ENCODE measurements at places on chromosomes 3 and 15.

- DNase-seq, result no peak
Measured at GRCh38 chr3:23889386-23889785, 27.4 kb downstream of the NKIRAS1 start.

GRCh38 chr3:139935866-139936817 is 1.2 kb downstream of the CLSTN2 start:
- DNase-seq, result no peak

- no peak for DNase-seq
Measured at GRCh38 chr15:48175126-48175525, 3.0 kb downstream of the MYEF2 start.

- no peak for DNase-seq
Measured at GRCh38 chr3:186788482-186789370, 5.3 kb downstream of the EIF4A2 start.

GRCh38 chr3:38755130-38755529 is 60.9 kb downstream of the SCN10A start:
- DNase-seq, result peak; percentile 49
